ENCODE measurements at places on chromosomes 3 and 15.

- DNase-seq, result no peak
These were observed 9.5 kb downstream of the HMG20A start for GRCh38 chr15:77430213-77430612.

DNA sequence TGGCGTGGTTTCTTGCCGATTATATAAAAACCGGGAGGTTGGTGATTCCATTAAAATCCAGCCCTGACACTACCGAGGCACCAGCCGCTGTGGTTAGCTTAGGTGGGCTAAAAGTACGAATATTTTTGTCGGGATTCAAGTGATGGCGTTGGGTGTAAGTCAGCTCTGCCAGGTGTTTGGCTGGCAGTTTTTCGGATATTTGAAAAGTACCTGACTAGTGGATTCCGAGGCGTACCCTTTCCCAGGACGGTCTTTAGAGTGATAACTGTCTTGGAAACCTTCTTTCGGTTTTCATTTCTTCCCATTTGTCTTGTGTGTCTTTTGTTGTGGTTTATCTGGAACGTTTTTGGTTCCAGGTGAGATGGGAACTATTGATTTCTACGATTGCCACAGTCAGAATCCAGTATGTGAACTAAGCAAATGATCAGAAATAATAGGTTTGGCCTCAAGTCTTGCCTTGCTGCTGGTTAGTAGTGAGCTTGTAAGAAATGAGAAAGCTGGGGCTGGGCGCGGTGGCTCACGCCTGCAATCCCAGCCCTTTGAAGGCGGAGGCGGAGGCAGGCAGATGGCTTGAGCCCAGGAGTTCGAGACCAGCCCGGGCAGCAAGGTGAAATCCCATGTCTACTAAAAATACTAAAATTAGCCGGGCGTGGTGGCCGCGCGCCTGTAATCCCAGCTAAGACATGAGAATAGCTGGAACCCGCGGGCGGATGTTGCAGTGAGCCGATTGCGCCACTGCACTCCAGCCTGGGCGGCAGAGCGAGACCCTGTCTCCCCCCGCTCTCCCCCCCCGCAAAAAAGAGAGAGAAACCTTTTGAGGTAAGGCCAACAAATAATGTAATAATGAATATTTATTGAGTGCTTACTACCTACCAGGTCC lies 1.4 kb downstream of the FYTTD1 start:
- no peak for DNase-seq

DNA sequence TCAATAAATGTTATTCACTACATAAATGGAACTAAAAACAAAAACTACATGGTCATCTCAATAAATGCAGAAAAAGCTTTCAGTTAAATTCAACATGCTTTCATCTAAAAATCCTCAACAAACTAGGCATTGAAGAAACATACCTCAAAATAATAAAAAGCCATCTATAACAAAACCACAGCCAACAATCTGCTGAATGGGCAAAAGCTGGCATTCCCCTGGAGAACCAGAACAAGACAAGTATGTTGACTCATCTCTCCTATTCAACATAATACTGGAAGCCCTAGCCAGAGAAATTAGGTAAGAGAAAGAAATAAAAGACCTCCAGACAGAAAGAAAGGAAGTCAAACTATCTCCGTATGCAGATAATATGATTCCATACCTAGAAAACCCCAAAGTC lies 759.9 kb downstream of the EPHA3 start:
- no peak for DNase-seq

DNA sequence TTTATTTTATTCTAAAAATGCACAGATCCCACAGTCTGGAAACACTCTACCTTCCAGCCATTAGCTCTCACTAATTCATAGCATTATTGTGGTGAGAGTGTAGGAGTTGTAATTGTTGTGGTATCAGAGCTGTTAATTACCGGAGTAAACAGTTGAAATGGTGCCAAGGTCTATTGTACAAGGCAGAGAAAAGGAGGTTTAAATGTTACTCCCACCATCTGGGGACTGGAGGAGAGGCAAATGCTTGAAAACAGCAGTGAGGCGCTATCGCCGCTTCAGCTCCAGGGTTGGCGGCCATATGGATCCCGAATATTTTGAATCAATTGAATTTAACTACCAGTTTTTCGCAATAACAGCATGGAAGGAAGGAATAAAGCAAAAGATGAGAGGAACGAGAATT lies 113.1 kb upstream of the C15orf61 start:
- no peak for DNase-seq

DNA sequence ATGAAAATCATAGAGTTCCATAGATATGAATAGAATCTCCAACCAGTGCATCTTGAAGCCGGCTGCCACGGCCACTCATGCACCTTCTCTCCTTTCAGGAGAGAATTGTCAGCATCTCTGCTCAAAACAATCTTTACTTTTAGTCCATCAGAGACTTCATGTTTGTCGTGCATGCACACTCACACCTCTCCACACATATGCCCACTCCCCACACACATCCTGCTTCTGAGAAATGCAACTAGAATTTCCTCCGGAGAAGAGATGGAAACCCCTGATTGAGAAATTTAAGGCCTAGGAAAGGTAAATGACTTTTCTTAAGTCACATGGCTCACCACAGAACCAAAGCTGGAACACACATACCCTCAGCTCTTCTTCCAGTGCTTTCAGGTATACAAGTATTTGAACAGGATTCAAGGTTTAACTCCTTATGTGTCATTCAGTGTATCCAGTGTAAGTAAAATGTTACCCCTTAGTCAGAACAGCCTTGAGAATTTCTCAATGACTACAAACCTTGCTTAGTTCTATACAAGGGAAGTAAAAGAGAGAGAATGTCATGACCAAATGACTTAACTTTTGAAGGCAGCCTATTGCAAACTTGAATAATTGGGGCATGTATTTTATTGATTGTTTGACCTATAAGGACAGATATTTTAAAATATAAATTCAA lies 69.1 kb upstream of the TSEN2 start:
- DNase-seq, result no peak

DNA sequence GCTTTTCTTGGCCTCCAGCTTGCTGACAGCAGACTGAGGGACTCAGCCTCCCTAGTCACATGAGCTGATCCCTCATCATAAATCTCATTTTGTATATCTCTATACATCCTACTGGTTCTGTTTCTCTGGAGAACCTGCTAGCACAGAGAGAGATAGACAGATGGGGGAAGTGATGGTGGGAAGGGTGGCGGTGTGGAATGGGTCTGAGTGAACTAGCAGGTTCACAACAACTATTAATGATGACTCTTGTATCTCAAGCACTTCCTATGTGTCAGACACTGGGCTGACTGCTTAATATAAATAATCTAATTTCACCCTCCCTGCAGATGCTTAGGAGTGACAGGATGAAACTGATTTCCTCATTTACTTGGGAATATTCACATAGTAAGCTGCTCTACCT lies 106.9 kb upstream of the TLE3 start:
- DNase-seq, result no peak

GRCh38 chr15:75045332-75046015 lies 22.1 kb downstream of the PPCDC start:
- DNase-seq, result no peak

DNA sequence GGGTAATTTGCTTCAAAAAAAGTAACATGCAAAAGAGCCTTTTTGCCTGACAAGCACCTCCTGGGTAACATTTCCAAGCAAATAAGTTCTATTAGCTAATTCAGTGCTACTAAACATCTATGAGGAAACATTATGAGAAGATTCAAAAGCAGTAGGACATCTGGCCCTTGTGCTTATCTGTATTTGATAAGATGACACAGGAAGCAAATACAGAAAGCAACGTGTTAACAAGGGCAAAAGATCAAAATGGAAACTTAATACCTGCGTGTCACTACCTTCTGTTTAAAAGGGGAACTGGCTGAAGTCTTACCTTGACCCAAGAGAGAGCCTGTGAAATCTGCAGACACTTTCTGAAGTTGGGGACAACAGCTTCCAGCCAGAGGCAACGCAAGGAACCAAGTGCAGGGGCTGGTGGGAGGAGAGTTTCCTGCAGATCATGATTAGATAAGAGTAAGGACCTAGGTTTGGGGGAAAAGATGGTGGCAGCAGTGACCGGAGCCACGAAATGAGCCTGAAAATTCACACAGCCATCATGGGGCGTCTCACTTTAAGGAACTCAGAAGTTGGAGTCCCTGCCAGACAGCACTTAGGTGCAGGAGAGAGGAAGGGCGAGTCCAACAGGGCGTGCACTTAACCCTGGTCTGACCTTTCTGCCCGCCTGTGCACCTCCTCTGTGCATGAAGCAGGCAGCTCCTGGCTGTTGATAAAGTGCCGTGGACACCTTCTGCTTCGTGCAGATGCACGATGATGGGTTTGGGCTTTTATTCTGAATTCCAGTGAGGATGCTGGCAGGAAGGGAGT lies 153.6 kb upstream of the BHLHE40 start:
- DNase-seq, result no peak

DNA sequence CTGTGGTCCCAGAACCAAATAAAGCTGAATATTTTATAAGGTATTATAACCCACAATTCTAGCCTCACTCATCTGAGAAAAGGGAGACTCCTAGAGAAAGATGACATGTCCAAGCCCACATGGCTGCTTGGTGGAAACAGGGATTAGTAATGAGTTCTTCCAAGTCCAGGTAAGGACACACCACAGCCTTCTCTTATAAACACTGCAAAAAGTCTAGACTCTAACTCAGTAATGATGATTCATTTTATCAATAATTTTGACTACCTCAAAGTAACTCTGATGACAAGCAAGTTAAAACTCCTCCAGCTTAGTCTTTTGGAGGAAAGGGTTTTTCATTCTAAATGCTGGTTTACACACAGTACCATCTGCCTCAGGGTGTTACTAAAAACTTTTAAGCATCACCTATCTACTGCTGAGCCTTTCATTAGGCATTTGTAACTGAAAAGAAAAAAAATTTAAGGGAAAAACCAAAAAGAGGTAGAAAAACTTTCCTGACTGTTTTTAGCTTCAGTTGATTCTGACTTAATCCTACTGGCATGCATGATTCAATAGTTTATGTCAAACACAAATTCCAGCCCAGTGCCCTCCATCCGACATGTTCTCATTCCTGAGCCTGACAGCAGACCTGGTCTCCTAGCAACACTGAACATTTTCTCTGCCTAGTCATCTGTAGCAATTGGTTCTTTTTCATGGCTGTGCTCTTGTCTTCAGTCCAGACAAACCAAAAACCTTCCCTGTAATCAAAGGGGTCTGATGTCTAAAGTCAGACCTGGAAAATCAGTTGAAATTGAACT lies 43.9 kb downstream of the P3H2 start:
- no peak for DNase-seq

GRCh38 chr3:193816656-193817311 lies 223.8 kb downstream of the OPA1 start:
- DNase-seq, result no peak

DNA sequence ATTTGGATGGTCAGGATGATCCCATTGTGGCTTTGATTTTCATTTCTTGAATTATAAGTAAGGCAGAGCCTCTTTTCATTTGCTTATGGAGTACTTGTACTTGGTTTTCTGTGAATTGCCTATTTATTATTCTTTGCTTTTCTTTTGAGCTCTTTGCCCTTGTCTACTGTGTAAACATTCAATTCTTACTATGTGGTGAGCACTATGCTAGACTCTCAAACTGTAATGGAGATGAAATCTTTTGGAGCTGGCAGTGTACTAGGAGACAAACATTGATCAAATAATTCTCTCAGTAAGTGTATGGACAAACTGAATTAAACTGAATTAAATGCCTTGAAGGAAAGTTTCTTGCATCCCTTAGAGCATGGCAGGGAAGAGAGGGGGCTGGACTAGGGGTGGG lies 87.0 kb upstream of the NR2E3 start:
- no peak for DNase-seq

- DNase-seq, result no peak
These were observed 3.7 kb downstream of the CHST13 start for GRCh38 chr3:126527455-126528211.

DNA sequence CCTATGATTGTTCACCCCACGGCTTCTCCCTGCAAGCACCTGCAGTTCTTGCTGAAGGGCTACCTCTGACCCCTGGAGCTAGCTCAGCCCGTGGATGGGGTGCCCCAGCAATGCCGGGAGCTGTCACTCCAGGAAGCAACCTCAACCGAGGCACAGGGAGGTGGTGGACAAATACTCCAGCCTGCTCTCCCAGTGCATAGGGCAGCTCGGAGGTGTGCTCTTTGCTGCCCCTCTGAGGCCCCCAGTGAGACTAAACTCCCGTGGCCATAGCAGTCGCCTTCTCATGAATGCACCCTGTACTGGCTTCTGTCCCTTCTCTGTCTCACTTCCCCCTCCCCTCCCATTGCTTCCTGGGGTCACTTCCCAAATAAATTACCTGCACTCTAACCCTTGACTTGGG lies 48.5 kb downstream of the LINGO1 start:
- DNase-seq, result no peak

DNA sequence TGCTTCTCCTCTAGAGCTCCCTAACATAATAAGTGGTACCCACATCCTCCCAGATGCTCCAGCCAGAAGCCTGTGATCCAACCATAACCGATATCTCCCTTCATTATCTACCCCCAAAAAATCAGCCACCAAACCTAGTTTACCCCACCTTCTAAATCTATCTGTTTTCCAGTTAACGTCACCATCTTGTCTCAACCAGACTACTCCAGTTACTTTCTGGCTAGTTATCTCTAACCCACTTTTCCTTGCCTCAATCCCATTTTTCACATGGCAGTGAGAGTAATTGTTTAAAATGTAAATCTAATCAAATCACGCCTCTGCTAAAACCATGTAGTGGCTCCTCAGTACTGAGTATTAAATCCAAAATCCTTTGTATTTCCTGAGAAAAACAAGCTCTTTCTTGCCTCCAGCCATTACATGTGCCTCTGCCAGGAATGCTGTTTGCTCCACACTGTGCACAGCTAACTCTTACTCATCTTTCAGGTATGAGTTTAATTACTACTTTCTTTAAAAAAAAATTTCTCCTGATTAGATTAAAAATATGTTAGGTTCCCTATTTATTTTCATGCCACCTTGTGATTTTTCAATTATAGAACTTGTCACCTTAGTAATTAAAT lies 15.4 kb downstream of the CCDC54 start:
- DNase-seq, result no peak

DNA sequence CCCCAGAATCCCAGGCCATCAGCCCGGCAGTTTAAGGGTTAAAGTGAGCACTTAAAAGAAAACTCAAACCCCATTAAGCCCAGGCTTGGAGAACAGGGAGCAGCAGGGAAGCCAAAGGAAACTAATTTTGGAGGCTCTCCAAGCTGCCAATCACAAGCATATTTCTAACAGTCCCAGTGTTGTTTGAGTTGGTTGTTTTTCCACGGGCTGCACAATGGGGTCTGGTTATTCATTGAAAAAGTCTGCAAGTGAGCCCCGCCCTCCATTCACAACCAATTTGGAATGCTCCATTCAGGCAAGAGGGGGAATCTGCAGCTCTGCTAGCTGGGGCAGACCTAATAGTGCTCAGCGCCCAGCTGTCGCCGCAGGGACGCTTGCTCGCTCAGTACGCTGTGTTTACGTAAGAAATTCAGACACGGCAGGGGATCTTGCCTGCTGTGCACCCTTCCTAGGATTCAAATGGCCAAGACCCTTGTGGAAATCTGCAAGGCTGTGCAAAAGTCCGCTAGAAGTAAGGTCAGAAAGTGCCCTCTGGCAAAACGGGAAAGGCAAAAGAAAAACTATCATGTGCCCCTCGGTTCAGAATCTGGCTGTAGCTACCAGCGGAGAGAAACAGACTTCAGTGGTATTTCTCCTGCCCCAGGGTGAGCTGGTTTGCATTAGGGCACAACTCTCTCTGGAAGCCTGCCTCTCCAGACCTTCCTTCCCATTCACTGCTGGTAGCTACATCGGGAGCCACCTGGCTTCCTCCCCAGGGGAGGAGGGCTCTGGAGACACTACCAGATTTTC lies 11.0 kb downstream of the ETV5 start:
- DNase-seq, result no peak

Measured in GM12891 (cell line).